ENCODE measurements at places on chromosomes 12 and 14. TPM values are rescaled to one million over a fixed set of nuclear protein-coding genes. Genes with fewer than 3 reads are reported as not detected.

The SLC2A13 gene
- total RNA-seq, result 5.2 TPM

The CD163 gene
- total RNA-seq, result not detected

The RTN1 gene
- total RNA-seq, result not detected

The ANGEL1 gene
- 13.7 TPM for total RNA-seq

The STRAP gene
- total RNA-seq, result 87.5 TPM
